ENCODE measurements at places on chromosomes 7 and 10. TPM values are rescaled to one million over a fixed set of nuclear protein-coding genes. Genes with fewer than 3 reads are reported as not detected.

Gene IQCE
- total RNA-seq, result 8.9 TPM

Gene PNLIP
- not detected for total RNA-seq

Gene SCART1
- total RNA-seq, result not detected

DNA sequence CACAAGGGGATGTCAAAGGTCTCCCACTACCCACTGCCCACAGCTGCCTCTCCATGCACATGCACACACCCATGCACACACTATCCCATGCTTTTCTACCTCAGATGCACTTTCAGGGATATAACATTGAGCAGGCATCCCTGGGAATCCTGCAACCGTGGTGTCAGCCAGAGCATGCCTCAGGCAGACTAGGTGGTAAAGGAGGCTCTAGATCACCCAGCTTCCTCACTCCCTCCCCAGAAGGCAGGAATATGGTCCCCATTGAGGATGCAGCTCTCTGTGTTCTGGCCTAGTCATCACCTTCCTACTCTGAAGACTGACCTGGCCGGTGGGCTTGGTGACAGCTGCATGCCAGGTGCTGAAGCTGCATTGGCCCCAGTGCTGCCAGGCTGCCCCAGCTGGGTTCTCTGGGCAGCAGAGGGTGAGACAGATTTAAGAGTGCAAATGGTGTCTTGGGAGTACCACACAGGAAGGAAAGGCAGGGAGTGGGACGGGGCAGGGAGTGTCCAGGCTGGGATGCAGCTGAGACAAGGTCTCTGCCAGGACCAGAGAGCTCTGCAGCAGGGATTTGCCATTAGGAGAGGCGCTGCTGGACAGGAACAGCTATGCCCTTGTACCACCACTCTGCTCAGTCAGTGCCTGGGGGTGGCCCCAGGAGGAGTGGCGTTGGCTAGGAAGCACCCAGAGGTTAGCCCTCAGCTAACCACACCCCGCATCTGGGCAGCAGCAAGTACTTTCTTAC lies 53.4 kb upstream of the GDF10 start:
- DNase-seq, result no peak

GRCh38 chr10:53093878-53094277 lies 321.3 kb upstream of the MBL2 start:
- DNase-seq, result no peak

DNA sequence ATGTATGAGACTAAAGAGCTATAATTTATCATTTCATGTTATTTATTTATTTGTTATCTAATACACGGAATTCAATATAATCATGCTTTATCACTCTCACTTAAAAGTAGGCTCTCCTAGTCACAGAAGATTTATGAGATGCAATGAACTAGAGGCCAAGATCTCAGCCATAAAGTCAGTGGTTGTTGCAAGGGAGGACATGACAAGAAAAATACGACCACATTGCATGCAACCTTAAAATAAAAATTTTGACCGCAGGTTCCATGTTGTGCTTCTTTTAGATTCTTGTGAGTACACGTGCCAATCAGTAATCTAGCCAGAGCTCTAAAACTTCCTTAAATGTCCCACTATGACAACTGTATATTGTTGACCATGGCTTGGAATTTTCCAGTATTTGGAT lies 75.9 kb upstream of the SP8 start:
- DNase-seq, result no peak

DNA sequence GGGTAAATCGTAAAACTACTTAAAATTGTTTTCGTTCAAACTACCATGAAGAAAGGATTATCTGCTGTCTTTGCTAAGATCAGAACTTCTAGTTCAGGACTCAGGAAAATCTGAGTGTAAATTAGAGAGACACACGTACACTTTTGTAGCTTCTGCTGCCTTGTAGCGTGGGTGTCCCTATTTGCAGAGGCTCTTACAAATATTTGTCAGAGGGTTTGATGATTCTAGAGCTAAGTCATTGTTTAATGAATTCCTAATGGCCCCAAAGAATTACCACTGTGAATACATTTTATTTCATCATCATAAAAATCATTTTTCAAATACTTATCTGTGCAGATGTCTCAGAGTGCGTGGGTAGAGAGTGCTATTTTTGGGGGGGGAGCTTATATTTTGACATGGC lies 314.9 kb downstream of the LRMDA start:
- no peak for DNase-seq

- no peak for DNase-seq
Measured at GRCh38 chr7:151347200-151347599, 5.6 kb downstream of the NUB1 start.

GRCh38 chr10:69899727-69900595 lies 98.3 kb downstream of the COL13A1 start:
- DNase-seq, result no peak
